ENCODE measurements at places on chromosomes 5 and 9. TPM values are rescaled to one million over a fixed set of nuclear protein-coding genes. Genes with fewer than 3 reads are reported as not detected.

The OR1Q1 gene
- not detected for total RNA-seq

The SPINK13 gene
- not detected for total RNA-seq

The PRRX2 gene
- not detected for total RNA-seq

The WHRN gene
- 14.0 TPM for total RNA-seq

The SLC9A3 gene
- total RNA-seq, result 1.9 TPM

The F12 gene
- 1.1 TPM for total RNA-seq

The ANXA2R gene
- 0.46 TPM for total RNA-seq

The PPP3R2 gene
- total RNA-seq, result not detected

The PPP1R26 gene
- total RNA-seq, result 16.4 TPM

The SLIT3 gene
- total RNA-seq, result 0.46 TPM

The TMOD1 gene
- 3.1 TPM for total RNA-seq

The KLHL3 gene
- 2.2 TPM for total RNA-seq

The SLC46A2 gene
- not detected for total RNA-seq

The ZDHHC11B gene
- total RNA-seq, result 2.9 TPM

The SUSD3 gene
- 0.69 TPM for total RNA-seq

The SPINK6 gene
- total RNA-seq, result not detected

The CNTNAP3 gene
- total RNA-seq, result not detected

The TRPM6 gene
- 0.73 TPM for total RNA-seq

The CYSRT1 gene
- total RNA-seq, result 0.67 TPM

The OGN gene
- under 0.01 TPM for total RNA-seq

The CARTPT gene
- total RNA-seq, result not detected

All from melanocyte of skin (primary cell).